ENCODE measurements at places on chromosomes 2 and 18.

- DNase-seq = peak; percentile 30
Observed at GRCh38 chr18:66523219-66523991, 80.5 kb downstream of the CDH19 start.

DNA sequence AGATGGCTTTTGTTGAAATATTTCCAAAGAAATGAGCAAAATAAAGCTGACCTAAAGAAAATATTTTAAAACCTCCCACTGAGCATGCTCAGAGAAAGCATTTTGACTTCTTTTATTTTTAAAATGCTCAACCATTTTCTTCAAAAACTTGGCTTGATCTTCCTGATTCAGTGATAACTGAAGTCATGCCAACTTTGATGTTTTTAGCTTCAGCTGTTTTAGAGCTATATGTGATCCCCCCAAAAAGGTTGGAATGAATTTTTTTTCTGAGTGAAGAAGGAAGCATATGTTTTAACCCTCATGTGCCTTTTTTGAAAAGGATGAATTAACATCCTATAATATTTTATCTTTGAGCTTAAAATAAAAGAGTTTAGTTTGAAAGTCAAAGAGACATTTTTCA, 612.0 kb downstream of the ARHGAP15 start:
- DNase-seq = no peak

DNA sequence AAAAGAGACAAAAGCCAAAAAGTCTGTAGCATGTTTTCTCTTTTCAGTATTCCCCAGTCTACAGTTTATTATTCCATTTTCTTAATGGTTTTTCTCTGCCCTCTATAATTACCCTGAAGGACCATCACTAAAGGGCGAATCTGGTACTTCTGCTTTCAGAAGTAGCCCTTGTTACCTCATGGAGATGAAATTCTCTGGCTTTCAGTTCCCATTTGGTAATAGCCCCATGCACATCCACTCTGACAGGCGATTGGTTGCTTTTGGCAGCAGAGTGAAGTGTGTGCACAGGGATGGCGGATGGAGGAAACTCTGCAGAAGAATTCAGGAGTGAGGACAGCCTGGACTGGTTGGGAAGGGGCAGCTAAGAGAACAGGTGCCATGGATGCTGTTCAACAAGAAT, 66.3 kb upstream of the NABP1 start:
- no peak for DNase-seq

GRCh38 chr2:176876493-176877103, 336.0 kb upstream of the HNRNPA3 start:
- DNase-seq = no peak

DNA sequence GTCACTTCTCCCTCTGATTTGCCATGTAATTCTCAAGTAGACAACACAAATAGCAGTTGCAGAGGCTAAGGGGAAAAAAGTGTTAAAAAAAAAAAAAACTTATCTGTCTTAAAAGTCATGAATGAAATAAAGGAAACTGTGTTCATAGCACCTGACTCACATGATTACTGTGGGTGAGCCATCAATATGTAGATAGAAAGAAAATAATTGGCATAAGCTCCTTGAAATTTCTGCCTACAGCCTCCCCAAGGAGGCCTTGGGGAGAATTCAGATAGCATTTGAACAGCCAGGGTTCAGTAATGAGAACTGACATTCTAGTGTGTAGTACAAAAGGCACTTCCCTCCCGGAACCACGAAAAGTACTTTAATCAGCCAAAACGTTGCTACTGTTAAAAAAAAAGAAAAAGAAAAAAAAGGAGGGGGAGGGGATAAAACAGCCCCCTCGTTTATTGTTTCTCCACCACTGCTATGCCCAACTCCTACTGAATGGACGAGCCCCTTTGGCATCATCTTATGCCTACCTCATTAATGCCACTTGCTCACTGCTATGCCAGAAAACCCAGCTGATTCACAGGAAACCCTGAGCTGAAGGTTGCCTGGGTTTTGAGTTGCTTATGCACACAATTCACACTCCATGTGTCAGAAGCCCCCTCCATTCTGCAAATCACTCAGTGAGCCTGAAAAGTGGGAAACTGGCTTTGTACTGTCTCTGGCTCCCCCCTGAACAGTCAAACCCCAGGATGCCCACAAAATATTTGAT, 65.5 kb upstream of the KLF7 start:
- no peak for DNase-seq

DNA sequence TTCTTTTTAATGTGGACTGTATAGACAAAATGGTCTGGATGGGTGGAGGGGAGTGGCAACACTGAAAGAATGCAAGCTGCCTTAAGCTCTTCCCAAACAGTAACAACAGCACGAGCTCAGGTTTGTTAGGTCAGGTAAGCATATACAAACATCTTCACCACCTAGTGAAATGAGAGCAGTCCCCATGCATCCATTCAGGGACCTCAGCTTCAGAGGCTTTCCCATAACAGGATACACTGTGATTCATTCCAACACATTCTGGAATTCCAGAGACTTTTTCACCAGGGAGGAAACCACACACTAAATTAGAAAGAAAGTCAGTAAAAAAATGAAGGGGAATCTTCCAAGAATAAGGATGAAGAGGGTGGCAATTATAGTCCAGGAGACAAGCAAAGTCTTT, 50.4 kb upstream of the BZW1 start:
- no peak for DNase-seq

- DNase-seq = peak; percentile 24
Observed at GRCh38 chr2:75309596-75310463, 110.5 kb upstream of the TACR1 start.

- DNase-seq = no peak
Observed at GRCh38 chr2:209762563-209762962, 9.1 kb upstream of the UNC80 start.
